ENCODE measurements at places on chromosomes 11 and 22.

- DNase-seq: no peak
Measured at GRCh38 chr11:1743585-1744136, 6.7 kb downstream of the IFITM10 start.

GRCh38 chr11:125378571-125378970, 117.5 kb downstream of the FEZ1 start:
- no peak for DNase-seq

- no peak for DNase-seq
Measured at GRCh38 chr11:19060629-19061028, at the start of gene MRGPRX2. TSS of gene MRGPRX2 (minus strand) at chr11:19060717. CDS start at chr11:19056402, 4,315 bp downstream.

GRCh38 chr11:2104524-2105440, 34.4 kb downstream of the IGF2 start:
- DNase-seq: no peak

DNA sequence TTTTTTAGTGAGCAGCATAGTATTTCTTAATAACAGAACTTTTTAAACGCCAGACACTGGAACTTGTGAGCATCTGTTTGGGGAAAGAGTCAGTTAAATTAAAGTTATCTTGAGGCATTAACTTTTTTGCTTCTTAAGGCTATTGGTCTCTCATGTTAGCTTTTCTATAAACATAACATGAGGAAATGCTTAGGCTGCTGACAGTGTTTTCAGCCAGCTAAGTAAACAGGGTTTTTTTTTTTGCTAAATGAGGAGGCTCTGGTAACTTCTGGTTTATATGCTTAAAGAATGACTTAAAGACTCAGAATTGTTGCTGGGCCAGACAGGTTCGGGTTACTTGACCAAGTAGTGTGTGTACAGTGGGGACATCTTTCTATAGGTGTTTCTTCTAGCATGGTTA, 95.8 kb upstream of the ALKBH3 start:
- no peak for DNase-seq

GRCh38 chr11:79794484-79795393, 353.9 kb upstream of the TENM4 start:
- DNase-seq: no peak

DNA sequence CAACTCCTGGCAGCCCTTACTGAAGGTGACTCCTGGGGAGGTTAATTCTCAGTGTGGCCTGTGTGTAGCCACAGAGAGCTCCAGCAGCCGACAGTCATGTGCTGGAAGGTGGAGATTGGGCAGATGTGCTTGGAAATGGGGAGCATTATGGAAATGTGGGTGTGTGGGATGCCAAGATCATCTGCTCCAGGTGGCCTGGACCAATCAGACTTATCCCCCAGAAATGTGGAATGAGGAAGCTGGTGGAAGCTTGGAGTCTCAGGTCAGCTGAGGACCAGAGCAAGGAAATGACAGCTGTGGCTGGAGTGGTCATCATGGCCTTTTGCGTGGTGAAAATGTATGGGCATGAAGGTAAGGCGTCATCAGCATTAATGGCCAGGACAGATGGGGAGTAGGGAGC, 234.0 kb downstream of the MIAT start:
- no peak for DNase-seq

- DNase-seq: no peak
Measured at GRCh38 chr22:19857382-19857781, 2.7 kb upstream of the GNB1L start.

DNA sequence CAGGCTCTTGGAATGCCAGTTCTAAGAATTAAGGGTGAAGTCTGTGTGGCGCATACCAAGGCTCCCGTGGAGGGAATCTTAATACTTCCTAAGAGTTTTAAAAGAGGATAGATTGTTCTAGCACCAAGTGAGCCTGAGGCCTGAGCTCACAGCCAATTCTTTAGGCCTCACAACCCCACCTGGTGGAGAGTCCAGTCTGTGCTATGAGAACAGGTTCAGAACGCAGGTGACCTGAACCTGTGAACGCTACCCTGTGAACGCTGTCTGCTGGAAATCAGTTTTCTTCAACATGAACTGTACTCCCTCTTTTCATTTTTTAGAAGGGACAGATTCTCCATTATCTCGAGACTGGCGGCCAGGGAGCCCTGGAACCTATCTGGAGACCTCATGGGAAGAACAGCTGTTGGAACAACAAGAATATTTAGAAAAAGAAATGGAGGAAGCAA, 43.2 kb upstream of the DLAT start:
- DNase-seq: no peak

GRCh38 chr11:67411785-67412152, 3.7 kb upstream of the CARNS1 start:
- DNase-seq: no peak

- no peak for DNase-seq
Measured at GRCh38 chr22:50074551-50075530, 10.4 kb downstream of the MLC1 start.

GRCh38 chr22:22144858-22145257, 99.7 kb upstream of the VPREB1 start:
- no peak for DNase-seq

DNA sequence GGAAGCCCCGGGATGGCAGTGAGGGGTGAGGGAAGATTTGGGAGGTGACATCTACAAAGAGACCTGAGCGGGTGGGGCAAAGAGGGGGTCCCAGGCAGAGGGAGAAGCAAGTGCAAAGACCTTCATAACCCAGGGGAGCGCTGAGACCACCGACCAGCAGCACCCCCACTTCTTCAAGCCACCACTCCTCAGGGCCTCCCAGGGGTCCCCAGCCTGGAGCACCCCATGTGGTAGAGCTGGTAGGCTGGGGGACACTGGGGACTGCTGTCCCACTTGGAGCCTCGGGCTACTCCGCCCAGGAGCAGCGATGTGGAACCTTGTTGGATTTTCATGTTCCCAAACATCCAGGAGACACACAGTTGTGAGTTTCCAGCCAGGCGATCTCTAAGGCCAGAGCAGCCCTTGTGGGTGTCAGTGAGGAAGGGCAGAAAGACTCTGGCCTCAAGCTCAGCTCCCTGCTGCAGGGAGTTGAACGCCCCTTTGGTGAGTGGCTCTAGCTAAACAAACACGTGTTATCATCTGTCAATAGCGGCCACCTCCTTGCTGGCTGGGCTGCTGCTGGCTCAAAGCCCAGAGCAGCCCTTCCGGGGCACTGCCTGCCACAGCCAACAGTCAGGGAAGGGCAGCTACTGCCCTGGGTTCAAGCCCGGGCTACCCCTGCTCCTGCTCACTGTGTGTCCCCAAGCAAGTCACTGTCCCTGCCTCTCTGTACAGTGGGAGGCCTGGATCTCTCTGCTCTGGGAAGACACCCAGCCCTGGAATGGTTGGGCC, 25.7 kb upstream of the CHKA start:
- no peak for DNase-seq

DNA sequence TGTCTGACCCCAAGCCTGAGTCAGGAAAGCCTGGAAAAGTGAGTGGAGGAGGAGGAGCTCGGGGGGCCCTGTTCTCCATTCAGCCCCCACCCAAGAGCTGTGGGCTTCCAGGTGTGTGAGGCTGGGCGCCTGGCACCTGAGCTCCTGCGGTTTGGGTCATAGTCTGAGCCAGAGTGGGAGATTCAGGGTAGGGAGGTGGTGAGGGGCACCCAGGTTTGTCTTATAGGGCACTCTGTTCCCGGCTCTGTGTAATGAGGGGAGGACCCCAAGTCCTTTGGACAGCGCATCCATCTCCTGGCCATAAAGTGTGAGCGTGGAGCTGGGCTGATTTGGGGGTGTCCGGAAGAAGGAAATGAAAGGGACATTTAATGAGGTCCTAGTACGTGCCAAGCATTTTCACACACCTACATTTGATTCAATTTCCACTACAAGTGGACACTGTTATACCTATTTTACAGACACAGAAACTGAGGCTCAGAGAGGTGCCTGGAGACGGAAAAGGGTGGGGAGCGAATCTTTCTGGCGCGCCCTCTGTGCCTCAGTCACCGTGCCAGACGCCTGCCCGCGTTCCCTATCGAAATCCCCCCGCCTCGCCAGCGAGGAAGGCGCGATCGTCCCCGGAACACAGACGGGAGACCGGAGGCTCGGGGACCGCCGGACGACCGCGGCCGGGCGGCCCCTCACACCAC, 1.2 kb downstream of the NPTXR start:
- no peak for DNase-seq

GRCh38 chr11:2458321-2458720, 13.5 kb downstream of the KCNQ1 start:
- no peak for DNase-seq

- DNase-seq: no peak
Measured at GRCh38 chr11:12503039-12503484, 125.7 kb downstream of the PARVA start.

Measured in GM06990 (cell line).